ENCODE measurements at places on chromosomes 6 and 20.

- no peak for DNase-seq
These were observed 123.4 kb upstream of the MAFB start for GRCh38 chr20:40812415-40812925.

DNA sequence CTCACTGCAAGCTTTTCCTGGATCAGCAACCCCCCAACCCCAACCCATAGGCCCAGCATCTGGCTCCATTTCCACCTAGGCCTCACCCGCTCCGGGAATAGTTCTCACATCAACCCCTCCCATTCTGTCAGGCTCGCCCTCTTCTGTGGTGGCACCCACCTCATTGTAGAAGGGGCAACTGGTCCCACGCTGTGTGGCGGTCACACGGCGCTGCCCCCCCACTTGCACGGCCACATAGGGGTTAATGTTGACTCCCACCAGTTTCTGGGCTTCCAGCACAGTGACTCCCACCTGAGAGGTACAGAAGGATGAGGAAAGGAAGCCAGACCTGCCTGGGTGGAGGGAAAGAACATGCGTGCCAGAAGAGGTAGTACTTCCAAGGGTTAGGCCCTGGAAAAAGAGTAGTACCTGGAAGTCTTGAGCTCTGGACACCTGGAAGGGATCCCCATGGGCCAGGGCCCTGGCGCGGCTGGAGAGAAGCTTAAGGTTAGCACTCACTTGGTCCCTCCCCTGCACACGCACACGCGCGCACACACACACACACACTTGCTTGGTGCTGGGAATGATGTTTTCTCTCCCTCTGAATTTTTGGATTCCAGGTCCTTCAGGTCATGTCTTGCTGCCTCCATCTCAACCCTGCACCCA is 12.7 kb upstream of the SPAG4 start:
- DNase-seq, result no peak

GRCh38 chr6:138655828-138656227 is 117.7 kb upstream of the CCDC28A start:
- no peak for DNase-seq

DNA sequence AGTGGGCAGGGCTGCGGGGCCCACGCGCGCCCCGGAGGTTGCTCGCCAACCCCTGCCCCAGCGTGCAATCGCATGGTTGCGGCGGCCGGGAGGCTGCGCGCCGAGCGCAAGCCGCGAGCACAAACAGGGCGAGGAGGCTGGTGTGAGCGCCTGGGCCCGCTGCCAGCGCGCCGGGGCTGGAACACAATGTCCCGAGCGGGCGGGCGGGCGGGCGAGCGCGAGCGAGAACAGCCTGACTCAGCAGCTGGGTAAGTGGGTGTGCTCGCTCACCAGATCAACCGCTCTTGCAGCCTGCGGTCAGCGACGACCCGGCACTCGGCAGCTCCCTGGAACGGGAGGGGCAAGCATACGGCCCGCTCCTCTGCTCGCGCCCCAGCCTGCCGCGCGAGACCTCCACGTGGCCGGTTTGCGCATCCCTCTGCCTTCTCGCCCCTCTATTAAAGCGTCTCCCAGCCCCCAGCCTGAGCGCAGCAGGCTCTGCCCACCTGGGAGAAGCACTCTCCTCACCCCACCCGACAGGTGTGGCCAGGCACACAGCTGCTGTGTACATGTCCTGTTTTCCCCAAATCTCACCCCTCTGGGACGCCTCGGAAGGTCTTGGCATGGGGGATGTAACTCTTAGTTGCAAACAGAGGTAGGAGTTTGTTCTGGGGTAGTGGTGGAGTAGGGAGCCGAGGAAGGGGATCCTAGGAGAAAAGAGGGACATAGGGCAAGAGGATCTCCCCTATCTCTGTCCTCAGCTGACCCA is 8.7 kb upstream of the ARMC12 start:
- peak; percentile 75 for DNase-seq

DNA sequence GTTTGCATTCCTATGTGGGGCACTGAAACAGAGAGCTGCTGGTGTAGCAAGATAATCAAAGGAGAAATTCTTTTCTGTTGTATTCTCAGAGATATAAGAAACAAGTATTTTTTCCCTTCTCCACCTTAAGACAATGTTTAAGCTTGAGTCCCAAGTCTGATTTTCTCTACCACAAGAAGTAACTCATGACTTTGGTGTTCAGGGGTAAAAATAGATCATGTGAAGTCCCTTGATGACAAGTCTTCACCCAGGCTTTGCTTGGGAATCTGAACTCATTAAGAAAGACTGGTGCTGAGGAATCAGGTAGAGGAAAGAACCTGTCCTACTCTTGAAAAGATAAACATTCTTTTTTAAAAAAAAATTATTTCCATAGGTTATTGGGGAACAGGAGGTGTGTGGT is 205.6 kb downstream of the ALDH8A1 start:
- no peak for DNase-seq

GRCh38 chr20:48957533-48957932 is 36.0 kb downstream of the ARFGEF2 start:
- no peak for DNase-seq

GRCh38 chr6:89368999-89369398 is 16.5 kb upstream of the UBE2J1 start:
- no peak for DNase-seq

- DNase-seq, result no peak
These were observed 57.5 kb downstream of the CYB5R4 start for GRCh38 chr6:83917001-83917400.

GRCh38 chr6:131003488-131004386 is 59.3 kb downstream of the EPB41L2 start:
- no peak for DNase-seq

DNA sequence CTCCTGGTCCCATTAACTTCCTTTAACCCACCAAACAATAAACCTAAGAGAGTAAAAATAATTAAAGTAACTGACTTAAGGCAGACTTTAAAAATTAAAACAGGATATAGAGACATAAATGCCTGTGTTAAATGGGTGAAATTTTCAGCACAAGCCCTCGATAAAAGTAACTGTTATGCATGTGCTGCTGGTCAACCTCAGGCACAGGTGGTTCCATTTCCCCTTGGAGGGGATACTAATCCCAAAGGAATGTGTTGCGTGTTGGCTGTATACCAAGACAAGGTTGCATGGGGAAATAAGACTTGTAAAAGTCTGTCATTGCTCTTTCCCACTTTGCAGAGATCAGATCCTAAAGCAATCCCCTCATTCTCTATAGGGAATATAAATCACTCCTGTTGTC is 25.8 kb downstream of the HLA-A start:
- DNase-seq, result no peak
